Activated CD8-positive, alpha-beta T cell treated with anti-CD3 and anti-CD28 coated beads for 36 hours (primary cell): ENCODE measurements at places on chromosomes 13 and 19. TPM values are rescaled to one million over a fixed set of nuclear protein-coding genes. Genes with fewer than 3 reads are reported as not detected.

RNF113B gene
- total RNA-seq, result not detected

ZNF471 gene
- 1.3 TPM for total RNA-seq

AMH gene
- 4.5 TPM for total RNA-seq

KIR2DL1 gene
- total RNA-seq, result not detected

LGI4 gene
- 0.27 TPM for total RNA-seq

ZNF66 gene
- 9.3 TPM for total RNA-seq

PCDH17 gene
- total RNA-seq, result not detected

ZNF726 gene
- 19.1 TPM for total RNA-seq

TTYH1 gene
- total RNA-seq, result 0.70 TPM

PRKACA gene
- 61.0 TPM for total RNA-seq

ZFP36 gene
- 74.6 TPM for total RNA-seq

GAPDHS gene
- not detected for total RNA-seq

IRF3 gene
- 108 TPM for total RNA-seq

LGALS7 gene
- not detected for total RNA-seq

OR7A5 gene
- total RNA-seq, result not detected

EVI5L gene
- total RNA-seq, result 3.9 TPM

HS6ST3 gene
- total RNA-seq, result not detected

ZNF611 gene
- total RNA-seq, result 20.9 TPM

ZNF492 gene
- 2.1 TPM for total RNA-seq

RFPL4AL1 gene
- total RNA-seq, result not detected

TNFSF11 gene
- 1.9 TPM for total RNA-seq

TNNI3 gene
- total RNA-seq, result not detected

RHPN2 gene
- total RNA-seq, result 5.3 TPM

ZNF43 gene
- 27.4 TPM for total RNA-seq

GSX1 gene
- not detected for total RNA-seq

NAPSA gene
- total RNA-seq, result 18.3 TPM
